ENCODE measurements at places on chromosomes 13 and 19. TPM values are rescaled to one million over a fixed set of nuclear protein-coding genes. Genes with fewer than 3 reads are reported as not detected.

Gene ZNF418
- total RNA-seq: 0.29 TPM

Gene ZIC5
- total RNA-seq: 2.0 TPM

Gene POGLUT2
- 9.7 TPM for total RNA-seq

Gene FOXO1
- total RNA-seq: 0.73 TPM

Gene CPB2
- 0.13 TPM for total RNA-seq

Gene SERPINE3
- total RNA-seq: not detected

Gene C19orf47
- total RNA-seq: 26.1 TPM

Gene AP2A1
- total RNA-seq: 150 TPM

Gene ZNF66
- total RNA-seq: 1.6 TPM

Gene TMEM38A
- total RNA-seq: 1.4 TPM

Gene ZNF154
- 0.07 TPM for total RNA-seq

Gene SYNGR4
- not detected for total RNA-seq

Gene KCNN4
- 26.6 TPM for total RNA-seq

Gene SIGLEC14
- total RNA-seq: not detected

Gene URAD
- not detected for total RNA-seq

Gene ZFP28
- total RNA-seq: not detected

Gene NLRP7
- total RNA-seq: not detected

Gene CKM
- total RNA-seq: 0.11 TPM

Gene DNMT1
- total RNA-seq: 271 TPM

Gene MAB21L1
- total RNA-seq: not detected

Gene ZNF587
- total RNA-seq: 35.1 TPM

Gene KIR3DL2
- total RNA-seq: not detected

Gene ZNF541
- 0.04 TPM for total RNA-seq

Gene ACP7
- total RNA-seq: not detected

Gene UCHL3
- 53.7 TPM for total RNA-seq

Gene VSTM2B
- total RNA-seq: not detected

Gene HCST
- 0.47 TPM for total RNA-seq

Gene CLDND2
- 4.0 TPM for total RNA-seq

Gene TEX101
- total RNA-seq: not detected

Gene ADPRHL1
- total RNA-seq: 0.54 TPM

Gene TSSK6
- total RNA-seq: 2.4 TPM

Gene KLK6
- total RNA-seq: not detected

Gene ZNF799
- total RNA-seq: 3.6 TPM

Gene OR7C1
- total RNA-seq: 0.16 TPM

Gene ZNF71
- total RNA-seq: 0.13 TPM

Gene CEACAM20
- not detected for total RNA-seq

Gene NTF4
- total RNA-seq: not detected

Gene CNN1
- total RNA-seq: 5.8 TPM

Gene FOSB
- total RNA-seq: 2.4 TPM

Gene CD209
- not detected for total RNA-seq

Gene TICAM1
- total RNA-seq: 11.6 TPM

Gene IGSF23
- total RNA-seq: not detected

Gene CGB5
- not detected for total RNA-seq

Gene LMTK3
- 10.2 TPM for total RNA-seq

Gene KCNJ14
- 1.6 TPM for total RNA-seq

Gene LRRC63
- total RNA-seq: 0.18 TPM
